Erythroblast (primary cell): ENCODE measurements at places on chromosomes 12 and 14.

DNA sequence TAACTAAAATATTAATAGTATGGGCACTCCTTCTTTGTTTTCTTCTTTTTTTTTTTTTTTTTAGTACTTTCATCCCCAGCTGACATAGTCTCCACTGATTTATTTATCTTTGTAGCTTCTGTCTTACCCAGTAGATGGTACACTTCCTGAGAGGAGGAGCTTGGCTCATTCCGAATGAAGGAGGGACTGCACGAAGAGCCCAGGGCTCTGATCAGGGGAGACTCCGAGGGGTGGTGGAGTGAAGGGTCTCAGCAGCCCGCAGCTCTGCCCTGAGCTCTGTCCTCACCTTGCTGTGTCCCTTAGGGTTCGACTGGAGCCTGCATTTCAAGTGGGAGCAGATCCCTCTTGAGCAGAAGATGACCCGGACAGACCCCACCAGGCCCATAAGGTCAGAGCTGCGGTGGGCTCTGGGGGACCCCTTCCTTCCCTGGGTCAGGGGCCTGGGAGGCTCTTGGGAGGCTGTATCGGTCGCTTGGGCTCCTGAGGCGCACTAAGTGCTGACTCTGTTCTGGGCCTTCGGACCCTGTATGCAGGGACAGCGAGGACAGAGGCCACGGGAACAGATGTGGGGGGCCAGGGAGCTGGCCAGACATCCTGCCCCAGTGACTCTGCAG lies 65.2 kb downstream of the ERH start:
- DNase-seq: no peak

- DNase-seq: no peak
Observed at GRCh38 chr12:111108726-111109125, 188.3 kb upstream of the MYL2 start.

GRCh38 chr12:22974865-22975264 lies 349.9 kb downstream of the ETNK1 start:
- DNase-seq: peak; percentile 8

DNA sequence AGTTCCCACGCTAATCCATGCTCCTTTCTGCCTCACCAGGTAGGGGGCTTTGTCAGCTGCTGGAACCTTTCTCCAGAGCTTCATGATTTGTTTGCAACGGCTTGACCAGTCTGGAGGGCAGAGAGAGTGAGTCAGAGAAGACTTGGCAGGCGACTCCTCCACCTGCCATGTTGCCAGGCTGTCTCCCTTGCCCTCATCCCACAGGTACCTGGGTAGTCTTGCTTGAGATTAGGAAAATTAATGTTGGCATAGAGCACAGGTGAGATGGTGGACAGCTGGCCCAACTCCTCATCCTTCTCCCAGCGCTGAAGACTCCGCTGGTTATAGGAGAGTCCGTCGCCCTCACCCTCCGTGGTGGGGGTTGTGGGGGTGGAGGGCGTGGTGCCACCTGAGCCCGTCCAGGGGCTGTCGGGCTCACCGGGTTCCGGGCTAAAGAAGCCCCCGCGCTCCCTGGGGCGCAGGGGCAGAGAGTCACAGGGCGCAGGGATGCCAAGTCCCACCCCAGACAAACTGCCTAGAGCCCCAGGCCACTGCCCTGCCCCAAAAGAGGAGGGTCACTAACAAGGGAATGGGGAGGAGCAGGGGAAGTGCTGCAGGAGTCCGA lies 18.6 kb downstream of the KMT2D start:
- no peak for DNase-seq

DNA sequence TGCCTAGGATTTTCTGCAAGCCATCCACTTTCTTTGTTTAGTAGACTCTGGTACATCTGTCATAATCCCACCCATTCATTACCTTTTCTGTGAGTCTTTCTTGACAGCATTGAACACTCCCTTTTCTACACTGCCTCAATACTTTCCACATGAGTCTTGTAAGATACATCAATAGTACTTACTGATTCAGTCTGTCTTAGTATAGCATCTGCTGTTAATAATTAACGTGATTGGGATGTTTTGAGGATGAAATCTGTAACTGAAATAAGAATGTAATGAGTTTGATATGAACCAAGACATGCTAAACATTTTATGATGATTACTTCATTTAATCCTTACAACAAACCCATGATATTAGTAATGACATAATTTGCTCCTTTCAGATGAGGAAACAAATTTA lies 196.2 kb upstream of the FOXG1 start:
- DNase-seq: no peak

GRCh38 chr14:41360126-41360525 lies 246.6 kb upstream of the LRFN5 start:
- no peak for DNase-seq

- no peak for DNase-seq
Observed at GRCh38 chr14:24418492-24418873, 11.0 kb downstream of the CBLN3 start.

- no peak for DNase-seq
Observed at GRCh38 chr12:99067171-99067785, 422.2 kb downstream of the APAF1 start.

DNA sequence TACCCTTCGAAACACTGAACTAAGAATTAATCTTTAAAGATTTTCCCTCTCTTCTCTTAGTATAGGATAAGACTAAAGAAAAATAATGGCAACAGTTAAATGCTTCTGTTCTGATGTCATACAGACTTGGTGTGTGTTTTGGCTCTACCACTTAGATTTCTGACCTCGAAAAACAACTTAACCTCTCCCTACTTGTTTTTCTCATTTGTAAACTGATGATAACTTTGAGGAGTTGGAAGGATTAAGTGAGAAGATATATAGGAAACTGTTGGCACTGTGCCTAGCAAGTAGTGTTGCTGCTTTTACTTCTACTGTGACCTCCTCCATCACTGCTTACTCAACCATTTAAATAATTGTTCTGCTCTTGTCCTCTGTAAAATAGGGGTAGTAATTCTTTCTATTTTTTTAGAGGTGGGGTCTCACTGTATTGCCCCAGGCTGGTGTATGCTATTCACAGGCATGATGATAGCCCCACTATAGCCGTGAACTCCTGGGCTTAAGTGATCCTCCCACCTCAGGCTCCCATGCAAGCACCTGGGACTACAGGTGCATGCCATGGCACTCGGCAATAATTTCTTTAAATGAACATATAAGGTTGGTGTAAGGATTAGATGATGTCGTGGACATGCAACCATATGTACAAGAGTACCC lies 22.4 kb downstream of the PALS1 start:
- peak; percentile 24 for DNase-seq
